ENCODE measurements at places on chromosomes 7 and 10.

DNA sequence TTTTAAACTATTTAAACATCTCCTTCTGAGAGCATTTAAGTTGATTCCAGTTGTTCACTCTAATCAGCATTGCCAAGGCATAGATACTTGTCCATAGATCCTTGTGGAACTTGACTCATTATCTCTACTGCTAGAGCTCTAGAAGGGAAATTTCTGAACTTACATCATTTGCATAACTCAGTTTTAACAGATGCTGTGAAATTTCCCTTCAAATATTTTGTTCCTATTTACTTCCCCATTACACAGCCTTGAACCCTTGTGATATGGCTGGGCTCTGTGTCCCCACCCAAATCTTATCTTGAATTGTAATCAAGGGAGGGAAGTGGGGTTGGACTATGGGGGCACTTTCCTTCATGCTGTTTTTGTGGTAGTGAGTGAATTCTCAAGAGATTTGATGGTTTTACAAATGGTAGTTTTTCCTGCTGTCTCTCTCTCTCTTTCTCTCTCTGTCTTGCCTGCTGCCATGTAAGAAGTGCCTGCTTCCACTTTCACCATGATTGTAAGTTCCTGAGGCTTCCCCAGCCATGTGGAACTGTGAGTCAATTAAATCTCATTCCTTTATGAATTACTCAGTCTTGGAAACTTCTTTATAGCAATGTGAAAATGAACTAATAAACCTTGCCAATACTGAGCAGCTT, 25.4 kb downstream of the INSIG1 start:
- peaks cover 3% of the 10 kb centered on the region for H3K27me3 ChIP-seq
- no peak for DNase-seq
- no peak overlapping the region for H3K27ac ChIP-seq
- no peaks in the 10 kb centered on the region for H3K4me1 ChIP-seq
- no peaks in the 10 kb centered on the region for H3K36me3 ChIP-seq
- H3K4me3 ChIP-seq = no peak overlapping the region

GRCh38 chr7:101075646-101076045, 9.6 kb upstream of the TRIM56 start:
- peaks cover 3% of the 10 kb centered on the region for H3K4me1 ChIP-seq
- no peaks in the 10 kb centered on the region for H3K27me3 ChIP-seq
- no peak overlapping the region for H3K4me3 ChIP-seq
- DNase-seq = no peak

DNA sequence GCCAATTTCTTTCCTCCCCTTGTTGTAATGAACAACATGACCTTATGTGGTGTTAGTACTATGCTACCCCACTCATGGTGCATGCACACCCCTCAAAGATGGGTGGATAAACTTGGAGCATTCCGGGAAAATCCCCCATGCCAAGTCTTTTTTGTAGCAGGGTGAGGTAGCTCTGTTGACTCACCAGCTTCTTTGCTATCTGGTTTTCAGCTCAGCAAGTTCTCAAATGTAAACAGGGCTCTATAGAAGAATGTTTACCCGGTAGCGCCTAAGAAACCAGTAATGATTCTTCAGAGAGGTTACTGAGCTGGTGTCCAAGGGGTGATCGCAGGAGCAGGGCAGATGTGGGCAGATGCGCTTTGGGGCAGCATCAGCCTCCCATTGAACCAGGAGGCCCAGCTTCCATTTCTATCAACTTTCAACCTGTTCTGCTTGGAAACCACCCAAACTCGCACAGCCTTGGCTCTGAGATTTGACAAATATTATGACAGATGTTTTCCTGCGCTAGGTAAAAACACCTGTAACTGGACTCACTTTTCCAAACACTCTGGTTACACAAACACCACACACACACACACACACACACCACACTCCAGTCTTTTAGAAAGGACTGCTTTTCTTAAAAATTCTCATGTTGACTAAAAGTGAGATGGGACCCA, 87.8 kb downstream of the ZRANB1 start:
- H3K4me3 ChIP-seq = no peak overlapping the region
- no peaks in the 10 kb centered on the region for H3K27me3 ChIP-seq
- H3K36me3 ChIP-seq = no peaks in the 10 kb centered on the region
- no peak for DNase-seq
- no peak overlapping the region for H3K27ac ChIP-seq
- peaks cover 8% of the 10 kb centered on the region for H3K4me1 ChIP-seq

GRCh38 chr7:159104188-159104920, 40.3 kb downstream of the VIPR2 start:
- no peaks in the 10 kb centered on the region for H3K4me1 ChIP-seq
- H3K4me3 ChIP-seq = no peak overlapping the region
- no peak for DNase-seq
- H3K27ac ChIP-seq = no peak overlapping the region
- H3K27me3 ChIP-seq = no peaks in the 10 kb centered on the region
- no peaks in the 10 kb centered on the region for H3K36me3 ChIP-seq

- no peak overlapping the region for H3K4me3 ChIP-seq
- DNase-seq = no peak
- no peak overlapping the region for H3K27ac ChIP-seq
- peaks cover 5% of the 10 kb centered on the region for H3K4me1 ChIP-seq
- H3K36me3 ChIP-seq = no peaks in the 10 kb centered on the region
Measured at GRCh38 chr10:127928021-127928806, 21.3 kb downstream of the PTPRE start.

DNA sequence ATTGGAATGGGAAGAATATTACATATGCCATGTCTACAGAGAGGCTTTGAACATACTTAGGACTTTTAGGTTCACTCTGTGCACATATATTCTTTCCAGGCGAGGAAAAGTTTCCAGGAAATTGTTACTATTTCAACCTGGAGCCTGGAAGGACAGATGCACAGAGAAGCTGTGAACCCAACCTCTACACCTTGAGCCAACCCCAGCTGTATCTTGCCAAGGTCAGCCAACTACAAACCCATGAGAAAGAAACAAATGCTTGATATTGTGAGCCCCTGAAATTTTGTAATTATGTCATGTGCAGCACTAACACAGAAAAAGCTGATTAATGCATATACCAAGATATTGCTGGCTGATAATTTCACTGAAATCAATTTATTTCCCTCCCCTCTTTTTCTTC, 404.9 kb downstream of the GLRX3 start:
- H3K27ac ChIP-seq = no peak overlapping the region
- H3K27me3 ChIP-seq = peaks cover 4% of the 10 kb centered on the region
- H3K4me3 ChIP-seq = no peak overlapping the region
- DNase-seq = no peak
- no peaks in the 10 kb centered on the region for H3K36me3 ChIP-seq

DNA sequence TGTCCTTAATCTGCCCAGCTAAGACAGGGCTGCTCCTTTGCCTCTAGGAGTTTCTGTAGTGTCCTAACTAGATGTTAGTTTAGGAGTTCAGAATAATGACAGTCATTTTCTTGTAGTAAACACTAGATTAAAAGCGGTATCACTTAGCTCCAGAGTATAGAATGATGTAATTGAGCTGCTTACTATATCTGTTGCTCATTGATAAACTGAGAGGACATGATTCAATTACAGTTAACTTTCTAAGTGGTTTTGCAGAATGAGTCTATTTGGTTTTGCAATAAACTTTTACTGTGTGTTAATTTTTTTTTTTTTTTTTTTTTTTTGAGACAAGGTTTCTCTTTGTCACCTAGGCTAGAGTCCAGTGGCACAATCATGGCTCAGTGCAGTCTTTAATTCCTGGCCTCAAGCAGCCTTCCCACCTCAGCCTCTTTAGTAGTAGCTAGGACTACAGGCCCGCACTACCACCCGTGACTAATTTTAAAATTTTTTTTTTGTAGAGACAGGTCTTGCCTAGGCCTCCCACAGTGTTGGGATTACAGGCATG, 1.8 kb downstream of the STMP1 start:
- H3K27me3 ChIP-seq = no peaks in the 10 kb centered on the region
- no peak overlapping the region for H3K27ac ChIP-seq
- DNase-seq = no peak
- H3K36me3 ChIP-seq = peaks cover 2% of the 10 kb centered on the region
- no peak overlapping the region for H3K4me3 ChIP-seq
- H3K4me1 ChIP-seq = peaks cover 5% of the 10 kb centered on the region

DNA sequence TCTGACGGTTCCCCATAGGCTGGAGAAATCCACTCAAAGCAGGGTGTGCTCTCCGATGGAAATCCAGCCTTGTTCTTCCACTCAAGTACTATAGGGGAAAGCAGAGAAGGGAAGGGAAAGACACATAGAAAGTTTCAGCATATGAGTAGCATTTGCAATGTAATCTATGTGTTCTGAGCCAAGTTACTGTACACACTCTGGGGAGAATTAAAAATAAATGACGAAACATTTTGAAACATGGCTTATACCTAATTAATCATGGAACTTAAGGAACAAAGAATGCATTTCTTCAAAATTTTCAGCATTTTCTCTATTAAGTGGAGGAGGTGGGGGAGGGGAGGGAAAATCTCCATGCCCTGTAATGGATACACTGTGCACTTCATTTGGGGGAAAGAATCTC, 198.1 kb upstream of the HABP2 start:
- H3K36me3 ChIP-seq = no peaks in the 10 kb centered on the region
- H3K4me1 ChIP-seq = no peaks in the 10 kb centered on the region
- H3K27ac ChIP-seq = no peak overlapping the region

DNA sequence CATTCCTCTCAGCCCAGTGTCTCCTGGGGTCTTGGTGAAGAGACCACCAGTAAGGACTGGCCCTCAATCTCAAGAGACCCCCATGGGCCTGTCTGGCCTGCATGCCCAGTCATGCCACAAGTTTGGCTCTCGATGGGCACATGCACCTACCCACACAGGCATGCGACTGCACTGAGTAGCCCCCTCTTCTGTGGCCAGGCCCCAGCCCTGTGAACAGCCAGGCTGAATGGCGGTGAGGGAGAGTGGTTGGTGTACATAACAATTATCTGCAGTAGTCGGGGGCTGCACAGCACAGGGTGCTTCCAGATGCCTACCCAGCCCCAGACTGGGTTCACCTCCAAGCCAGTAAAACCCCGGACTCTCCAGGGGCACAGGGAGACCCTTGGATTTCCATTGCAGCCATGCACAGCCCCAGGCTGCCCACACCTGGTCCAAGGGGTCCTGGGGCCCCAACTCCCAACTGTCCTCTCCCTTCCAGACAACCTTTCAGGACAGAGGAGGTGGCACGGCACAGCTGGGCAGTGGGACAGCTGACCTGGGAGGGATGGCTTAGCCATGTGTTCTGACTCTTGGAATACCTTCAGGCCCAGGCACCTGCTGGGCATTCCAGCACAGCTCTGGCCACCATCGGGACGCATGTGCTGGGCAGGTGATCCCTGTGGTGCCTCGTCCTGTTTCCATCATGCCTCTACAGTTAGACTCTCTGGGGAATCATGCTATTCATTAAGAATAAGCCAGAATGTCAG, 21.0 kb upstream of the CSGALNACT2 start:
- no peaks in the 10 kb centered on the region for H3K27me3 ChIP-seq
- DNase-seq = no peak
- no peak overlapping the region for H3K4me3 ChIP-seq
- no peaks in the 10 kb centered on the region for H3K4me1 ChIP-seq

DNA sequence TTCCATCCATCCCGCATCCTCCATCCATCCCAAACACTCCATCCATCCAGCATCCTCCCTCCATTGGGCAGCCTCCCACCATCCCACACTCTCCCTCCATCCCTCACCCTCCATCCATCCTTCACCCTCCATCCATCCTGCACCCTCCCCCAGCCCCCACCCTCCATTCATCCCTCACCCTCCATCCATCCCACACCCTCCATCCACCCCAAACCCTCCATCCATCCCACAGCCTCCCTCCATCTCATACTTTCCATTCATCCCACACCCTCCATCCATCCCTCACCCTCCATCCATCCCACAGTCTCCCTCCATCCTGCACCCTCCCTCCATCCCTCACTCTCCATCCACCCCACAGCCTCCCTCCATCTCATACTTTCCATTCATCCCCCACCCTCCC, 60.4 kb downstream of the FOXI2 start:
- no peak overlapping the region for H3K27ac ChIP-seq
- no peak for DNase-seq
- no peaks in the 10 kb centered on the region for H3K36me3 ChIP-seq
- no peaks in the 10 kb centered on the region for H3K4me1 ChIP-seq

DNA sequence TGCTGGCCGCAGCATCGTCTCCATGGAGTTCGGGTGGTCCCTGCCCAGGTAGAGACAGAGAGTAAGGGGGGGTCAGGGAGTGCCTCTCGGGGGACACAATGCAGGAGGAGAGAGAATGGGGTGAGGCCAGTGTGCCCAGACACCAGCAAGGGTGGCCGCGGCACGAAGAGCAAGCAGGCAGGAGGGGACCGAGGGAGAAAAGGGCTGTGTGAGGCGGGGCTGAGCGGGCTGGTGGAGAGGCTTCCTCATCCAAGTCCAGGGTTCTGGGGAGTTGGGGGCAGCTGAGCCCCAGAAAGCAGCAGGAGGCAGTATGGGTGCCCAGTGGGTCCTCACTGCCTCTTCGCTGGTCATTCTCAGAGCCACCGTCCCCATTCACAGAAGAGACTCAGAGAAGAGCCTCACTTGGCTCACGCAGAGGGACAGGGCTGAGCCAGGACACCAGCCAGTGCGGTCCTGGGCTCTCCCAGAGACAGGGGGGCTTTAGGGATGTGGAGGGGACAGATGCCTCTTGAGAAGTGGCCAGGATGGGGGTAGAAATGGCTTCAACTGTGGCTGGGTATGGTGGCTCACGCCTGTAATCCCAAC, 78.9 kb downstream of the MICALL2 start:
- no peaks in the 10 kb centered on the region for H3K36me3 ChIP-seq
- H3K27ac ChIP-seq = no peak overlapping the region
- DNase-seq = no peak
- no peaks in the 10 kb centered on the region for H3K27me3 ChIP-seq

DNA sequence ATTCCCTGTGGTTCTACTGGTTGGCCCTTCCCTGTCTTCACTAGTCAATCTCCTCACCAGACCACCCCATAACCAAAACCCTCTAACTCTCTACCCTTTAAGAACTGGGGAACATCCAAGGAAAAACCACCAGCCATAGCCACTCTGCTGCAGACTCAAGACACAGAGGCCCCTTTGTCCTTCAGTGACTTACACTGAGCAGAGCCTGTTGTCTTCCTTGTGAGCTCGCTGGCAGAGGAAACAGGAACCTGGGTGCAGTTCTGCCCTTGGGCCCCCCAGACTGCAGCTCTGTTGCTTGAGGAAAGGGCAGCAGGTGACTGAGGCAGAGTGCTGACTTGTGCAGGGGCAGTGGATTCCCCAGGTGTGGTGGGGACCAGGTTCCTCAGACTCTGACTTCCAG, 30.6 kb downstream of the ZC3HAV1 start:
- H3K4me1 ChIP-seq = peaks cover 3% of the 10 kb centered on the region
- no peaks in the 10 kb centered on the region for H3K27me3 ChIP-seq
- H3K4me3 ChIP-seq = no peak overlapping the region
- peaks cover 36% of the 10 kb centered on the region for H3K36me3 ChIP-seq
- H3K27ac ChIP-seq = no peak overlapping the region

Data from Panc1 (cell line).